Uterine smooth muscle cell (primary cell): ENCODE measurements at places on chromosomes 16 and 17. TPM values are rescaled to one million over a fixed set of nuclear protein-coding genes. Genes with fewer than 3 reads are reported as not detected.

Gene NPIPA3
- 0.12 and 1.00 TPM in 2 replicates for total RNA-seq

Gene CAMTA2
- total RNA-seq, result 4.6 and 8.6 TPM in 2 replicates

Gene HCRT
- not detected in 2 replicates for total RNA-seq

Gene ST6GALNAC2
- 0.89 and 1.4 TPM in 2 replicates for total RNA-seq

Gene TBC1D3E
- total RNA-seq, result 0.11 TPM in 1 of 2 replicates, not detected in the other

Gene C16orf96
- total RNA-seq, result not detected in 2 replicates

Gene CES5A
- total RNA-seq, result not detected in 2 replicates

Gene PDE6G
- total RNA-seq, result 0.25 TPM in 1 of 2 replicates, not detected in the other

Gene CA7
- not detected in 2 replicates for total RNA-seq
